Stimulated activated CD8-positive, alpha-beta memory T cell treated with anti-CD3 and anti-CD28 coated beads, Interleukin-4, amount 100 ng/mL, for 4 hours (primary cell): ENCODE measurements at places on chromosomes 2 and 18.

DNA sequence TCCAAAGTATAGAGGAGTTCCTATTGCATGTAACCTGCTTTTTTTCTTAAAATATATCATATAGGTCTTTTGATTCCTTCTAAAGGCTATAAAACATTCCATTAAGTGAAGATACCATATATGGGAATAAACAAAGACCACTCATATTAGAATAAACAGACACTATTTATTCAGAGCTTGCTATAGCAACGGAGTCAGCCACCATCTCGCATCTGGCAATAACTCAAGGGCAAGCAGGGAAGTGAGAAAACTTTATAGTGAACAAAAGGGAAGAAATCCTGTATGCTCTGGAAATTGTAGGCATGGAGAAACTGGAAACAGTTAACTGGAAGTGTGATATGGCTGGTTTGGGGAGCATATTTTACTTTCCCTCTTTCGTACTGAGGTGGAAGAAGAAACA is 301.9 kb downstream of the PTH2R start:
- DNase-seq: no peak

DNA sequence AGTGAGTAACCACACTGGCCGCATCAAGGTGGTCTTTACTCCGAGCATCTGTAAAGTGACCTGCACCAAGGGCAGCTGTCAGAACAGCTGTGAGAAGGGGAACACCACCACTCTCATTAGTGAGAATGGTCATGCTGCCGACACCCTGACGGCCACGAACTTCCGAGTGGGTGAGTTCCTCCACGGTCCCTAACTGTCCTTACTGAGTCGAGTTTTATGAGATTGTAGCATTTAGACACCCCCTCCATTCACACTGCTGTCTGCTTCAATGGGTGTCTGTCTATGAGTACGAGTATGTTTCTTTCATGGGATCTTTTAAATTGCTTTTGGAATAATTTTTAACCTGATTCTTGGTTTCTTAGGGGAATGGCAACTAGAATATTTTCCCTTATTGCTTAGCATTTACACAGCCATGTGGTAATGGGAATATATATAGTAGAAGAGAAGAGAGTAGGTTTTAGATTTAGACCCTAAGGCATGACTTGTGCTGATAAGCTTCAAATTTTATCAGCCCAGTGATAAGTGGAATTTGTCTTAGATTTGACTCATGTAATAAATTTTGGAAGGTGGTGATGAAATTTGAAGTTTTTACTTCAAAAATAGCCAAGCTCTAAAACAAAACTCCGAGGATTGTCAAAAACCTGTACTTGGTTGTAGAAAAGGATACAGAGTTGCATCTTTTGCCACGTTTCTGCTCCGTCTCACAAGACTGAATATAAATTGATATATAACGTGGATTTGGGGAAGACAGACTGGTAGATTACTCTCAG is 188.2 kb downstream of the LTBP1 start:
- DNase-seq: no peak

DNA sequence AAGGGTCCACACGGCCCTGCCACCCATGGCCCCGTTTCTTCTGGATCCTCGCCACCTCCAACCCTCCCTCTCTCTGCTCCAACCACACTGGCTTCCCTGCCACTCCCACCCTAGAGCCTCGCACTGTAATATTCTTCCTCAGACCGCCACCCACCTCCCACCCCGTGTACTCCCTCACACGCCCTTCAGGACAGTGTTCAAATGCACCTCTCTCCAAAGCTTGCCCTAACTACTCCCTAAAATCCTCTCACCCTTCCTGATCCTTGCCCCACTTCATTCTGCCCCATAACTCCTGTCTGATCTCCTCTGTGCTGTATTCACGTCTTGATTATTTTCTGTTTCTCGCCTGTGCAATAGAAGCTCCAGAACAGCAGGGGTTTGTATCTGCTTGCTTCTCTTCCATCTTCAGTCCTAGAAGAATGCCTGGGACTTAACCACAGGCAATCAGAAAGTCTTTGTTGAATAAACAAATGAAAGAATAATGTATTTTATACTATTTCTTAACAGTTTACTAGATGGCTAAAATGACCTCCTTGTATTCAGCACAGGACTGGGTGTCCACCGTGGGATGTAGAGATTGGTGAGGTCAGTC is 25.5 kb downstream of the EPB41L3 start:
- no peak for DNase-seq

DNA sequence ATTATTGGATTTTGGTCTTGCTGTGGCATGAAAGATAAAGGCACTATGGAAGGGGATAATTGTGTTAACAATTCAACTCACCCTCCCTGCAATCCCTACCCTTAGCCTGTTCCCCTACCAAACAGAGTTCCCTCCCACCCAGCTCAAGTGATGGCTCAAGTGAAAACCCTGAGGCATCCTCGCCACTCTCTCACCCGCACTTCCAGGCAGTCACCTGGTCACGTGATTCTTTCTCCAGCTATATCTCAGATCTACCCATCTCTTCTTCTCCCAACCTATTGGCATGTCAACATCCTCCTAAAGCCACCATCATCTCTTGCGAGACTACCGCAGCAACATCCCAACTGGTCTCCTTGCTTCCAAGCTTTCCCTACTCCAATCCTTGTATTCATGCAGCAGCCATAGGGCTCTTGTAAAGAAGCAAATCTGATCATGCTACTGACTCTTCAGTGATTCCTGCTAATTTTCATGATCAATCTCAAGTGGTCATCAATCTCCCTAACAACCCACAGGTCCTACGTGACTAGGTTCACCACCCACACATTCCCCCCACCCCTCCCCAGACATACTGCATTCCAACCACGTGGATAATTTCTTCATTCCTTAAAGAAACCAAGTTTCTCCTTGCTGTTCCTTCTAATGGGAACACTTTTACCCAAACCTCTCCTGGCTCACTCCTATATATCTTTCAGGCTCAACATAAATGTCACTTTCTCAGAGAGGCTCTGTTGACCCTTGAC is 66.7 kb downstream of the MBD2 start:
- no peak for DNase-seq

DNA sequence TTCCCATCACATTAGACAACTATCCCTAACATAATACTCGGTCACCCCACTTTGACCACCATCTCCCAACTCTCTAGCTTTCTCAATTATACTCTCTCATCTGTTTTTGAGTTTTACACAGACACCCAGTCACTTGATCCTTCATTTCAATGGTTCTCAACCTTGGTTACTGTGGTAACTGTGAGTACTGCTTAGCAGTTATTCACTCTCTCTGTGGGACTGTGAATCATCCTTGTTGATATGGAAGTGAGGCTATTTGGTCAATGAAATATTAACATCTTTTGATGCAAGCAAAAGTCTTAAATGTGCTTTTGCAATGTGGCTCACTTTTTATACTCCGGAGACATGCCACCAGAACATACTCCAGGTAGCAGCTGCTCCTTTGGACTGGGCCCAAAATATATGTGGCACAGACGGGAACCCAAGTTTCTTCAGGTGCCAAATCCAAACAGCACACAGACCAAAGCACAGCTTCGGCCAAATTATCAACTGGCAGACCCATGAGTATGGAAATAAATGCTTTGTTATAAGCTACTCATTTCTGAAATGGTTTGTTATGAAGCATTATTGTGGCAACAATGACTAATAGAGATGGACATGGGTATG is 75.0 kb upstream of the SLC25A52 start:
- no peak for DNase-seq

DNA sequence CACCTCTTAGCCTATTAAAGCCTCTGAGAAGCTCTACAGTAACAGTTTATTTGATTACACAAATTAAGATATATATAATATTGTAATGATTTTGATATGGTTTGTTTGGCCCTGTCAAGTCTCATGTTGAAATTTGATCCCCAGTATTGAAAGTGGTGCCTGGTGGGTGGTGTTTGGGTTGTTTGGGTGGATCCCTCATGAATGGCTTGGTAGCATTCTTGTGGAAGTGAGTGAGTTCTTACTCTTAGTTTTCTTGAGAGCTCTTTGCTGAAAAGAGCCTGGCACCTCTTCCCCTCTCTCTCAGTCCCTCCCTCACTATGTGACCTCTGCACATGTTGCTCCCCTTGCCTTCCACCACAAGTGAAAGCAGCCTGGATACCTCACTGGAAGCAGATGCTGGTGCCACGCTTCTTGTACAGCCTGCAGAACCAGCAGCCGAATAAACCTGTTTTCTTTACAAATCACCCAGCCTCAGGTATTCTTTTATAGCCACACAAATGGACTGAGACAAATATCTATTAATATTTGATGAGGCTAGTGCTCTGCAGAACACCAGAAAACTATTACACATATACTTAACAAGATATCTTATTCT is 52.8 kb downstream of the SLC4A10 start:
- no peak for DNase-seq

GRCh38 chr2:174678395-174678794 is 80.8 kb upstream of the WIPF1 start:
- DNase-seq: no peak

- no peak for DNase-seq
Measured at GRCh38 chr18:939958-940357, 35.3 kb downstream of the ADCYAP1 start.

DNA sequence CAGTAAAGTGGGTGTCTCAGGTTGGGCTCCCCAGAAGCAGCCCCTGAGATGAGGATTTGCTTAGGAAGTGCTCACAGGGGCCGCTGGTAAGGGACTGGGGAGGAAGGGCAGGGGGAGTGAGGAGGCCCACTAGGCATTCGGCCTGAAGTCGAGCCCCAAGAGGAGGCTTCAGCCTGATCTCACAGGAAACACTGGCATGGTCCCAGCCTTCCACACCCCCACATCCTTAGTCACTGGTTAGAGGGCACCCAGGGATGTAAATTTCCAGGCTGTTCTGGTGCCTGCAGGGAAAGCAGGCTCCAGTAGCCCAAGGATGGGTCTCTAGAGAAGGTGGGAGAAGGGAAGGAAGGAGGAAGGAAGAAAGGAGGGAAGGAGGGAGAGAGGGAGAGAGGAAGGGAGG is 22.4 kb upstream of the KCNK3 start:
- no peak for DNase-seq

DNA sequence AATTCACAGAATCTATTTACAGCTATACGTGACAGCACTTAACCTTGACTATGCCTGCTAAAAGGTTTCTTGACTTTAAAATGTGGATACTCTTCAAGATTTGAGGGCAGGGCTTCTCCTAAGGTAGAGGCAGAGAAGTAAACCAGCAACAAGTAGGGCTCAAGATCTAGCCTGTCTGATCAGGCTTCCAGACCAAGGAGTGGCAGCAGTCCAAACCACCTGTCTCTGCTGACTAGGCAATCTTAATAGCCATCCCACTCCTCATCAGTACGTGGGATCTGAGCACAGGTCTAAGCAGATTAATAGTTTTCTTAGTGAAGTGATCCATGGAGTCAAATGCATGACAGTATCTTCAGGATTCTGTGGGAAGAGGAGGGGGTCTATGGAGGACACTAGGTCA is 100.4 kb downstream of the GPD2 start:
- no peak for DNase-seq

DNA sequence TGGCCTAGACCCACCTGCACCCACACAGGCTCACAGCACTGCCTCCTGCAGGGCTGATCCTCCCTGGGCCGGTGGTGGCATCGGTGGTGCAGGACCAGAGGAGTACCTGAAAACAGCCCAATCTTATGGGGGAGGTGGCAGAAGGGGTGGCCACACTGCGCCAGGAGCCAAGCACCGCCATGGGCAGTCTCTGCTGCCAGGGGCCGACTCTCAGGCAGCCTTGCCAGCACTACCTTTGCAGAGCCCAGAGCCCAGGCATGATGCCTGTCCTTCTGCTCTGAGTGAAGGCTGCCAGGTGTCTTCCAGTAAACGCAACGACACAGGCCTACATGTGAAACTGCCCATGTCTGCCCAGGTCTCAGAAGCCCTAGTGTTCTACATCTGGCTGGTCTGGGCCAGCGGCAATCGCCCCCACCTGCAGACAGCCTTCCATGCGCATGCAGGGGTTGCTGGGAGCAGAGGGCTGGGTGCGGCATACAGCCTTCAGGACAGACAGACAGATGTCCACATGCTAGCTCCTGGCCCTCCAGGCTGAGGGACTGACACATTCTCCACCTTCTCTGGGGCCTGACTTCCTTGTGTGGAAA is 6.8 kb downstream of the HS6ST1 start:
- no peak for DNase-seq

- DNase-seq: no peak
Measured at GRCh38 chr2:37873749-37874330, 51.2 kb upstream of the RMDN2 start.

DNA sequence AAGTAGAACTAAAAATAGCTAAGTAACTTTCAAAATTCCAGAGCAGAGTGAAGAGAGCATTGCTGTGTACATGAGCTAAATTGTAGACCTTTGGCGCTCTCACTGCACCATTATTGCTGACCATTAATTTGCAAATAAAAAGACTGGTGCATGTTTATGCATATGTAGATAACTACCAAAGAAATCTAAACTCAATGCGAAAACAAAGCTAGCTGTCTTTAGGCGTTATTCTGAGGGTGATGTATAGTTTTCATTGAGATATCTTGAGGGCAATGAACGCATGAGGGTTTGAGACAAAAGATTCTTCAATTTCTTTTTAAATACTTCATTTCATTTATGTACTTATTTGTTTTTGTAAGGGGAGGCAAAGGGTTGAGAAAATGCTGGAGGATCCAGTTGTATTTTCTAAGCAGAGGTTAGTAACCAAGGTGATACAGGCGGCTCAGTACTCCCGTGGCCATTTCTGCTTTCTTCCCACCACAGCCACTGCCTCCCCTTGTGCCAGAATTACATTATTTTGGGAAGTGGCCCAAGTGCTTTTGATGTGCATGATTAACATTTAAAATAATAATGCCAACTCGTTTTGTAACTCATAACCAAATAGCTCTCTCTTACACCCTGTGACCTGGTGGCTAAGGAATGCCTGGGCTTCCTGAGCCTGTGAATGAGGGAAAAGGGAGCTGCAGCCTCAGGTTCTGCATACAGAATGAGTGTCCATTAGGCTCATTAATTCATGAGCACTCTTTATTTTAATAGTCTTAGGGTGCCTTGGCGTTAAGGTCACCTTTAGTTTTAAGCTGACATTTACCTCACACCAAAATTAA is 797.8 kb upstream of the GYPC start:
- no peak for DNase-seq

DNA sequence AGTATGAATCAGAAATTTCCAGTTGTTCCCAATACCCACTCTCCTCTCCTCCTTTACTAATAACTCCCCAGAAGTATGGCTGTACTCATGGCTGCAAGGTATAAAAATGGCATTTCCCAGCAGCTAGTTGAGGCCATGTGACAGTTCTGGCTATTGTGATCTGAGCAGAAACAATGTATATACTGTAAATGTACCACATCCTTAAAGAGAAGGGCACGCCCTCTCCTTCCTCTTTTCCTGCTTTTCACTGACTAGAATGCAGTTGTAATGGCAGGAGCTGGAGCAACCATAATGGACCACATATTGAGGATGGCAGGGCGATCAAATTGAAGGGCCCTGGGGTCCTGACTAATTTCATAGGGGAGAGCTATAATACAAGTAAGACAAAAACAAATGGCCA is 211.2 kb downstream of the TNS1 start:
- no peak for DNase-seq
